ENCODE measurements at places on chromosomes 3 and 15.

- DNase-seq: peak; percentile 45
Observed at GRCh38 chr3:128360705-128361271, 105.9 kb downstream of the DNAJB8 start.

DNA sequence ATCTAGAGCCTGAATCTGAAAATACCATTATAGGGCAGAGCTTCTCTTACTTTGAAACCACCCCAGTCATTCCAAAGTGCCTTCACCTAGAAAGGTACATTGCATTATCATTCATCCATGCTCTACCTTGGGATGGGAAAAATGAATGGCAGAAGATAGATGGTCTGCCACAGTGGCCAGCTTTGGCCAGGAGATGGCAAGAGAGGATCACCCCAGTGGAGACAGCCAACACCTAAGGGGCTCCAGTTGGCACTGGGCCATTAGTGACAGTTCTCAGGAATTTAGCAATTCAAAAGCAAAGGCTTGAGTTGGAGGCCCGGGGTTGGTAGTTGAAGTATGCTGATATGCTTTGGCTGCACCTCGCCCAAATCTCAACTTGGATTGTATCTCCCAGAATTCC lies 253.6 kb upstream of the MRPL3 start:
- no peak for DNase-seq

GRCh38 chr3:131831608-131832007 lies 203.2 kb downstream of the CPNE4 start:
- DNase-seq: no peak

DNA sequence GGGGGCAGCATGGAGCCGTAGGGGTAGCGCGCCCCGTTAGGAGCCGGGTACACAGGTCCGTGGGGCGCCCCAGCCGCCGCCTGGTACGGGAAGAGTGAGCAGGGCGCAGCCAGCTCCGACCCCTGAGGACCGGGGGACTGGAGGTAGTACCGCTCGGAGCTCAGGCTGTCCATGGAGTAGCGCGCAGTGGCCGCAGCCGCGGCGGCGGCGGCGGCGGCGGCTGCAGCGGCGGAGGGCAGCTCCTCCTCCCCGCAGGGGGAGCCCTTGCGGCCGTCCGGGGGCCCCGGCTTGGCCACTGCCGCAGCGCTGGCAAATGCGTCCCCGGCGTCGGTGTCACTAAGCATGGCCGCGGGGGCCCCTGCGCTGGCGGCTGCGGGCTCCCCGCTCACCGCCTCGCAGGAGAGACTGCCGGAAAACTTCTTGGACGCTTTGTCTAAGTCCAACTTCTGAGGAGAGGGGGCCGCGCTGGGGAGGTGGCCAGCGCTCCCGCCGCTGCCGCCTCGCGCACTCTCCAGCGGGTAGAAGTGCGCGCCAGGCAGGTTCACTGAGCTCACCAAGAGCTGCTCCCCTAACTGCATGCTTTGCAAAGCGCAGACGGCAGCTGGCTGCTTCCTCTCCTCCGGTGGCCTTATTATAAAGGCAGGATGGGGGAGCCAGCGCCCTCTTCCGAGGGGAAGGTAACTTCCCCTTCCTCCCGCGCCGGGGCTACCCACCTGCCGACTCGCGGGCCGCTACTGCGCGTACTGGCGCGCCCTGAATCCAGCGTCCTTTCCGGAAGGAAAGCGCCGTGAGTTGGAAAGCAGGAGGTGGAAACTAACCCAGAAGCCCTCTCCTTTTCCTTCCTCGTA lies at the start of gene EOMES:
Gene EOMES, minus strand, starts transcription at position 607 of the 848 bp plus-strand sequence. Its CDS starts 29 bp downstream, at position 578.
- no peak for DNase-seq

DNA sequence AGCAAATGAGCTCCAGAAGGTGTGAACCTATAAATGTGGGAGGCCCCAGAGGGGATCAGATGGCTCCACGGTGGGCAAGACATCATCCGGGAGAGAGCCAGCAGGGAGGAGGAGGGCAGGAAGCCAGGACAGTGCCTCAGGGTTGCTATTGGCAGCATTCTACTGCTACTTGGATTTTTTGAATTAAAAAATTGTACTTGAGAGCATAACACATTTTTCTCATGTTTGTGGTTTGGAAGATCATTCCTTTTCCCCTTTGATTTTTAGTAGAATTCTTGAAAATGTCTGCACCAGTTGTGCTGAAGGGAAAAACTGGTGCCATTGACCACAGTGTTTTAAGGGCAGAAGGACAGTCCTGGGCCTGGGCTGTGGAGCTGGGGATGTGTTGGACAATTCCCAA lies 59.2 kb downstream of the LYZL4 start:
- DNase-seq: peak; percentile 10

Data from HTR-8/SVneo (cell line).